ENCODE measurements at places on chromosomes 3 and 15. TPM values are rescaled to one million over a fixed set of nuclear protein-coding genes. Genes with fewer than 3 reads are reported as not detected.

Gene TAGLN3
- not detected for total RNA-seq

Gene MYO1E
- total RNA-seq = 0.59 TPM

Gene ARRDC4
- 3.5 TPM for total RNA-seq

GRCh38 chr15:40405501-40406381, at the start of gene IVD:
Gene IVD, plus strand, starts transcription at chr15:40405795. Its CDS starts 33 bp downstream, at chr15:40405828.
- peak; percentile 81 for DNase-seq

DNA sequence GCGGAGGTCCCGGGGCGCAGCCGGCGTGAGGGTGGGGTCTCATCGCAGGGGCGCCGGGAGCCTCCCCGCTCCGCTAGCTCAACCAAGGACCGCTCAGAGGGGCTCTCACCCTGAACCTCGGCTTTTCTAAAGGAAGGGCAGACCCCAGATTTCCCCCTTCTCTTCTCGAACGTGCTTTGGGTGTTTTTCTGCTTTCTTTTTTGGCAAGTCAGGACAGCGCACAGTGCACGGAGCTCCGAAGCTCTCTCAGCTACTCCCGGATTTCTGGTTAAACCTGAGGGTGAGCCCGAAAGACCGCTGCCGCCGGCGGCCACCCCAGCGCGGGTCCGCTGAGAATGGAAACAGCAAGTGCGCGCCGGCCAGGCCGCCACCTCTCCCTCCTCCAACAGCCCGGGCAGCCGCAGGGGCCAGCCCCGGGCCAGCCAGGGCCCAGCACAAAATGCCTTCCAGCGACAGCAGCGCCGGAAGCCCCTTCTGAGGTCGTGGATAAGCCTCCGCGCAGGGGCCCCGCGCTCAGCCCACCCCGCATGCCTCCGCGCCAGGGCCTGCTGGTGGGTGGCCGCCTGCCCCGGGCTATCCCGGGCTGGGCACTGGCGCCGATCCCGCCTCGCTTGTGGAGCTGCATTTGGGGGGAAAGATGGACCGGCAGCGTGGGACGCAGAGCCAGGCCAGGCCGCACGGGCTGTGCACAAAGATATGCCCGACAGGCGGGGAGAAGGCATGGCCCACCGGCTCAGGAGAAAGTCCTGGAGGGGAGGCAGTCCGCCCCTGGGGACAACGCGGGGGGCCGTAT, 8.2 kb upstream of the OCA2 start:
- no peak for DNase-seq

DNA sequence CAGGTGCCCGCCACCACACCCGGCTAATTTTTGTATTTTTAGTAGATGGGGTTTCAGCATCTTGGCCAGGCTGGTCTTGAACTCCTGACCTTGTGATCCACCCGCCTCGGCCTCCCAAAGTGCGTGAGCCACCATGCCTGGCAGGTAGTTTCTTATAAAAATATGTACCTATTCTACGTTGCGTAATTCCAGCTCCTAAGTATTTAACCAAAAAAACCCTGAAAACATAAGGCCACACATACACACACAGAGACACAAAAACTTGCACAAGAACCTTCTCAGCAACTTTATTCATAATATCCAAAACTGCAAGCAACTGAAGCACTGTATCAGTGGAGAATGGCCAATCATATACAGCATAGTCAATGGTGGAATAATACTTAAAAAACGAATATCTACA, 5.3 kb downstream of the RNF168 start:
- no peak for DNase-seq

- no peak for DNase-seq
These were observed 169.3 kb downstream of the ADAMTS17 start for GRCh38 chr15:100172356-100173024.

Measured in CD4-positive, alpha-beta T cell (primary cell).